Upper lobe of left lung (tissue), 6 donors: ENCODE measurements at places on chromosomes 7 and 10.

- H3K4me3 ChIP-seq = no peak overlapping the region
- H3K27ac ChIP-seq = no peak overlapping the region
- H3K27me3 ChIP-seq = no peaks in the 10 kb centered on the region
- DNase-seq = no peak
These were observed 71.2 kb downstream of the LRRTM3 start for GRCh38 chr10:66996996-66997395.

DNA sequence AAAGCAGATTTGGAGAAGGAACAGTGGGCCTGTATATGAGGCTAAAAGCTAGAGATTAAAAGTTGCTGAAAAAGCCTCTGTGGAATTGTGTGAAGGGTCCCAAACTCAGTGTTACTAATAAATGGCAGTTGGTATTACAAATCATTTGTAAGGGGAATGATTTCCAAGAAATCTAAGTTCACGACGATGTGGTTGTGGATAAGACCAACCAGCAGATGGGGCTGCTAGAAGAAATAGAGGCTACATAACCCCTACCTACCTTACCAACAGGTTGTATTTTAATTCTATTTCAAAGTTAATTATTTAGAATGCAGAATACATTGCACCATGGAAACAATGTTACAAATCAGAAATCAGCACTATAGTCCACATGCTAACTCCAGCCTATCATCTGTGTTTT, 377.1 kb downstream of the HPSE2 start:
- no peak for DNase-seq
- H3K27me3 ChIP-seq = no peaks in the 10 kb centered on the region
- no peak overlapping the region for H3K27ac ChIP-seq
- no peaks in the 10 kb centered on the region for H3K36me3 ChIP-seq
- no peaks in the 10 kb centered on the region for H3K4me1 ChIP-seq

- DNase-seq = no peak
- H3K4me3 ChIP-seq = no peak overlapping the region
- H3K36me3 ChIP-seq = no peaks in the 10 kb centered on the region
- peaks cover 26% of the 10 kb centered on the region for H3K4me1 ChIP-seq
These were observed 3.2 kb downstream of the HTRA1 start for GRCh38 chr10:122464586-122464985.

DNA sequence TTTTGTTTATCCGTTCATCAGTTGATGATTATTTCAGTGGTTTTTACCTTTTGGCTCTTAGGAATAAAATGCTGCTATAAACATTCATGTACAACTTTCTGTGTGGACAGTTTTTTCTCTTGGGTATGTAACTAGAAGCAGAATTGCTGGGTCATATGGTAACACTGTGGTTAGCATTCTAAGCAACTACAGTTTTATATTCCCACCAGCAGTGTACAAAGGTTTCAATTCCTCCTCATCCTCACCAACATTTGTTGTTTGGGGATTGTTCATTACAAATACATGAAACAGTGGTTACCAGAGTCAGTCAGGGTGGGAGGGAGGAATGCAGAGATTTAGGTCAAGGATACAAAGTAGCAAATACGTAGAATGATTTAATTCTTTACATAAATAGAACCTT, 97.0 kb downstream of the NPSR1 start:
- no peak overlapping the region for H3K4me3 ChIP-seq
- no peak overlapping the region for H3K27ac ChIP-seq
- no peaks in the 10 kb centered on the region for H3K36me3 ChIP-seq
- H3K4me1 ChIP-seq = no peaks in the 10 kb centered on the region
- no peaks in the 10 kb centered on the region for H3K27me3 ChIP-seq
- no peak for DNase-seq

- H3K4me1 ChIP-seq = no peaks in the 10 kb centered on the region
- no peaks in the 10 kb centered on the region for H3K27me3 ChIP-seq
- no peak overlapping the region for H3K4me3 ChIP-seq
- no peak overlapping the region for H3K27ac ChIP-seq
- no peak for DNase-seq
These were observed 362.5 kb upstream of the PCDH15 start for GRCh38 chr10:55163388-55163979.

GRCh38 chr7:28483112-28483511, 70.8 kb downstream of the CREB5 start:
- no peak overlapping the region for H3K4me3 ChIP-seq
- H3K27me3 ChIP-seq = no peaks in the 10 kb centered on the region
- H3K36me3 ChIP-seq = no peaks in the 10 kb centered on the region
